Germinal center (tissue), 1 donor: ENCODE measurements at places on chromosomes 11 and 22.
A peak's percentile ranks its signal among the peaks of the same experiment; 100 is the strongest.

- no peak for DNase-seq
Observed at GRCh38 chr11:41047229-41047628, 412.2 kb downstream of the LRRC4C start.

GRCh38 chr11:34235591-34236071, 122.2 kb downstream of the ABTB2 start:
- no peak for DNase-seq

- no peak for DNase-seq
Observed at GRCh38 chr11:60431251-60431650, 1.9 kb downstream of the MS4A5 start.

DNA sequence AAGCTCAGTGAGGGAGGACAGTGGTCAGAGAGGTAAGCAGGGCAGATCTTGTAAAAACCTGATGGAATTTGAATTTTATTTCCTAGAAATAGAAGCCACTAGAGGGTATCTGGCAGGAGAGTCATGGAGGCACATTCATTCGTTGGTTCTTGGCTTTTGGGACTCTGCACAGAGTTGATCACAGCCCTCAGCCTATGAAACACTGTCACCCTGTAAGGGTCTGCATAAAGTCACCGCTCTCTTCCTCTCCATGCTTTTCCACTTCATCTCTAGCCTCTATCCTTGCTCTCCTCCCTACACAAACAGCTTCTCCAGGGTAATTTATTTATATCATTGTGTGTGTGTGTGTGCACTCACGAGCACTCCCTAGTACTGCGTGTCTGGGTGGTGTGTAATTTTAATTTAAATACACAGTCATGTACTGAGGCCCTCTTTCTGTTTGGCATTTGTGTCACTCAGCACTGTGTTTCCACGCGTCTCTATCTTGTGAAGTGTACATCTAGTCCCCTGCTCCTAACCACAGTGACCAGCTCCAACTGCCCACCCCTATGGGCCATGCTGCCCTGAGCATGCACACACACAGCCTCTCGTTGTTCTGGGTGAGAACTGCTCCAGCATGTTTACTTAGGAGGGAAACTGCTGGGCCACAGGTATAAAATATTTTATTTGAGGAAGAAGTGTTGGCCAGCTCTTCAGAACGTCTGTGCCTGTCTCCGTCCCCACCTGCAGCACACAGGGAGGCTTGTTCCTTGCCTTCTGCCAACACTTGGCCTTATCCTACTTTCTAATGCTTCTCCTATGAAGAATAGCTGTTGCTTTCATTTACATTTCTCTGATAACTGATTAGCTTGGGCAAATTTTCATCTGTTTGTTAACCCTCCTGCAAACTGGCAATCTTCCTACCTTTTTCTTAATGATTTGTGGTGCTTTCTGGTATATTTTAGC, 4.5 kb downstream of the KCNQ1OT1 start:
- no peak for DNase-seq

- DNase-seq: no peak
Observed at GRCh38 chr11:12090061-12090591, 20.3 kb upstream of the MICAL2 start.

DNA sequence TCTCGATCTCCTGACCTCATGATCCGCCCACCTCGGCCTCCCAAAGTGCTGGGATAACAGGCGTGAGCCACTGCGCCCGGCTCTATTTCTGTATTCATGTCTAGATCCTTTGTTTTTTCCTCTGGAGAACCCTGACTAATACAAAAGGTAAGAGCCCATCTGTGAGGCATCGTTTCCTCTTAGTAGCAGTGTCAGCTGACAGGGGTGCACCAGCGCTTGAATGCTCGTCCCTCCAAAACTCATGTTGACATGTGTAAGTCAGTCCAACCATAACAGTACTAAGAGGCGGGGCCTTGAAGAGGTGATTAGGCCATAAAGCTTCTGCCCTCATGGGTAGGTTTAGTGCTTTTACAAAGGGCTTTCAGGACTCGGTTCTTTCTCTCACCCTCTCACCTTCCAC, 470.1 kb upstream of the B3GAT1 start:
- no peak for DNase-seq

DNA sequence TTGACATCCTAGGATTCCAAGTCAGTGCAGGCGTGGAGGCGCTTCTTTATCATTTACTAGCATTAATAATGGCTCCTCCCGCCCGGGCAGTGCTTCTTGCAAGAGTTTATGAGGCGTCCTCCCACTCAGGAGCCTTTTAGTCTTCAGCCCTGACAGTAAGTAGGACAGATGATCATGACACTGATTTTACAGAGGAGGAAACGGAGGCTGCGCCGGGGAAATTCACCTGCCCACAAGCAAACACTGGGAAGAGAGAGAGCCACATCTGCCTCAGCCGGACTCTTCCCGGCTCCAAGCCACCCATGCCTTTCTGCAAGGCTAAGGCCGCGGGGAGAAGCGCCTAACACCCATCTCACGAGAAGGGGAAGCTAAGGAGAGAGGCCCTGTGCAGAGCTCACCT, 35.9 kb downstream of the KIAA0930 start:
- DNase-seq: no peak

DNA sequence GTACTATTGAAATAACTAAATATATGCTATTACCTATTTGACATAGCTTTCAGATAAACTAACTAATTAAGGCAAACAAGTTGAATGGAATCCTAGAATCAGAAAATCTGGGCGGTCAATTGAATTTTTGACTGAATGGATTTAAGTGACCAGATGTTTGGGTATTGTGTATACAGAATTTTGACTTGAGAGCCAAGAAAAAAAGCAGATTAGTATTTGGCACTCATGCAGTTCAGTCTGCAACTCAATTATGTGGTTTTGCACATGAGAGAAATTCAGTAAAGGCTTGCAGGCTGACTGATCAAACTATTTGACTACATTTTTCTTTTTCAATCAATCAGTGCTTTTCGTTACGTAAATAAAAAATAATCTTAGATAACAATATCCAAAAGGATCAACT, 254.8 kb downstream of the GUCY1A2 start:
- DNase-seq: no peak

DNA sequence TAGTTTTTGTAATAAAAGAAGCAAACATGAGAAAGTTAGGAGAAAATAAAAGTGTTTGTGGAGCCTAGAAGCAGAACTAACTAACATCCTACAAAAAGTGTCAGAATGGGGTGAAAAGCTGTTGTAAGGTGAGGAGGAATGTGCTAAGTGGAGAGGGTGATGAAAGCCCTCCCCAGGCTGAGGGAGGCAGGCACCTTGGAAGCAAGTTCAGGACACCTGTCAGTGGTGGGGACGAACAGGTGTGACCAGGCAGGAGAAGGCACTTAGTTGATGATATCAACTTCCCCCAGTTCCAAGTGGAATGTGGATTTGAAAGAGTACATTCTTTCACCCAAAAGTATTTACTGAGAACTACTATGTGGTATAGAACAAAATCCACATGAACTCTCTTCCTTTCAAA, 18.7 kb upstream of the BMAL1 start:
- no peak for DNase-seq

DNA sequence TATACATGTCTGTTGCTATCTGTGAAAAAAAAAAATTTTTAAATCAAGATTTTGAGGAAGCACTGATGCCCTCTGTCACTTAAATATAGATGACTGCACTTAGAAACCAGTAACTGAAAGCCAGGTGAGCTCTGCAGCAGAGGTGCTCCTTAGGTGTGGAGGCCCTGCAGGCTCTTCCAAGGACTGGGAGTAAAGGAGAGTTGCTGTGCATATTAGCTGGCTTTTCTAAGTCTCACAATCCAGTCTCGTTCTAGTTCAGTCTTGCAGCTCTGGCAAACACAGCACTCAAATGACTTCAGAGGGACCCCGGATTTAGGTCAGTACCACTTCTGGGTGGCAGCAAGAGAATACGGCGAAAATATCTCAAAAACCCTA, 61.0 kb downstream of the LARGE2 start:
- no peak for DNase-seq

DNA sequence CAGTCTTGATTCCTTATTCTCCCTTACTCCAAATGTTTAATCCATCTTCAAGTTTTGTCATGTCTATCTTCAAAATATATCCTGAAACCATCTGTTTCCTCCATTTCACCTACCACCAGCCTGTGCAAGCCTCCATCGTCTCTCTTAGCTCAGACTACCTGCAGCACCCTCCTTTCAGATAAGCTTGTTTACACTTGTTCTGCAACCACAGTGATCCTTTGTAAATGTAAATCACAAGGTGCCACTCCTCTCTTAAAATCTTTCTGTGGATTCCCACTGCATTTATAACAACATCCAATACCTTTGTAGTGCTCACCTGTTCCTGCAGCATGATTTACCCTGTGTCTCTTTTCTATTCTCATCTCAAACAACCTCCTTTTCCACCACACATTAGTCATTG, 31.8 kb upstream of the GPR83 start:
- DNase-seq: no peak

DNA sequence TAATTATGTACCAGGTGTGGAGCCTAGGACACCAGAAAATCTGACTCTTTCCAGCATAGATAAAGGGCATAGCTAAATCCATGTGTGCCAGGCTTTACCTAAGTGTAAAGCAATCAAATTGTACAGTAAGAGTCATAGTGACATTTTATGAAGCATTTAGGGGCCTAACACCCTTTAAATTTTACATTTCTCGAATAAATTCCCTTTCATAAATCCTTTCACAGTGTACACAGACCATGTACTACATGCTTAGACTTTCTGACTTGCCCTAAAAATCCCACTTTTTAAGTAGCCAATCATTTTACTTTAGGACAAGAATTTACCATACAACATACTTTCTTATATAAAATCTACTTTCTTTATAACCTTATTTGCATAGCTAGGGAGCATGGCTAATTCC, 727.6 kb upstream of the LUZP2 start:
- DNase-seq: no peak

GRCh38 chr11:131737357-131737756, 366.9 kb downstream of the NTM start:
- no peak for DNase-seq

DNA sequence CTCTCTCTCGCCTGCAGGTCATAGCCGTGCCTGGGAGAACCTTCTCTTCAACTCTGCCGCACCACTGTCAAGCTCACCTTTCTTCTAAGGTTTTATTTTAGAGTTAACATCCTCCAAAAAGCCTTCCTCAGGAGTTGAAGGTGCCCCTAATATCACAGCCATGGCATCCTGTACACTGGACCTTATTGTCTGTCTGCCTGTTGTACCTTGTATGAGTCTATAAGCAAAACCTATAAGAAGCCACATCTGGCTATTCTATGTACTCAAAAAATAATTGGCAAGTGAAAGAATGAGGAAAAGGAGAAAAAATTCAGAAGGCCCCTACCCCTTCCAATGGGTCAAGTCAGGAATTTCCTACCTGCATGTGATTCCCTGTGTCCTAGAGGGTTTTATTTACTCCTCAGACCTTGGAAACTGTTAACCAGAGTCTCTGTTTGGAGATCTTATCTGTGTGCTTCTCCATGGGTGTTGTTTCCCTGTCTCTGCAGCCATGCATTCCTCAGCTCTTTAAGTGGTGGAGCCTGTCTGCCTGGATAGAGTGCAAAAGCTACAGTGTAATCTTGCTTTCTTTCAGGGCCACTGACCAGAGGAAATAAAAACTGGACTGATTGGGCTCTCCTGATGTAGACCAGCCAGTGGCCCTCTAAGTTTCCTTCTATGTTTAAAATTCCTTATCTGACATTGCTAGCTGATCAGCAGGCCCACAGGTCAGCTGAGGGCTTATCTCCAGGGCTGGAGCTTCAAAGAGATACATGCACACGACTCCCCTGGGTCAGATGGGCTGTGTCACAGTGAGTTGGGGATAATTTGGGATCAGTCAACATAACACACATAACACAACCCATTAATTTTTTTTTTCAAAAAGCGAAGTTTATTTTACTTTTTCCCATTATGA, 37.6 kb upstream of the TMEM135 start:
- DNase-seq: no peak

GRCh38 chr11:19602891-19603290, 109.7 kb upstream of the NAV2 start:
- DNase-seq: no peak

GRCh38 chr11:7278314-7278917, 26.7 kb downstream of the SYT9 start:
- DNase-seq: peak; percentile 41

GRCh38 chr11:112822478-112823274, 138.5 kb upstream of the NCAM1 start:
- no peak for DNase-seq

DNA sequence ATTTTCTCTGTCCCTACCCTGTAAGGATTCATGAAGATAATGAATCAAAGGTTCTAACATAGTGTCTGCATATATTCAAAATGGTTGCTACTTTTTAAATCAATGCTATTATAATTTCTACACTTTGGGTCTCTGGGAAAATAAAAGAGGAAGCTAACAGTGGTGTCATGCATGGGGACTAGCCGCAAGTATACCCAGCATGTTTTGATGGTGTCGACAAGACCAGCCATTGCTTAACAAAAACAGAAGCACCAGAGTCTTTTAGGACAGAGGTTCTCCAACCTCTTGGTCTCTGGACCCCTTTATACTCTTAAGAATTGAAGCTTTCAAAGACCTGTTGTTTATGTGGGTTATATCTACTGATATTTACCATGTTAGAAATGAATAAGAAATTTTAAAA, 37.8 kb downstream of the RNF141 start:
- DNase-seq: no peak

- no peak for DNase-seq
Observed at GRCh38 chr11:17637901-17638300, 81.5 kb upstream of the MYOD1 start.

- no peak for DNase-seq
Observed at GRCh38 chr22:35451592-35451991, 51.7 kb downstream of the MCM5 start.
